ENCODE measurements at places on chromosomes 6 and 20.

GRCh38 chr6:7512320-7512719, 29.2 kb upstream of the DSP start:
- DNase-seq, result no peak

- DNase-seq, result no peak
Observed at GRCh38 chr6:25596928-25597818, 54.8 kb upstream of the SCGN start.

DNA sequence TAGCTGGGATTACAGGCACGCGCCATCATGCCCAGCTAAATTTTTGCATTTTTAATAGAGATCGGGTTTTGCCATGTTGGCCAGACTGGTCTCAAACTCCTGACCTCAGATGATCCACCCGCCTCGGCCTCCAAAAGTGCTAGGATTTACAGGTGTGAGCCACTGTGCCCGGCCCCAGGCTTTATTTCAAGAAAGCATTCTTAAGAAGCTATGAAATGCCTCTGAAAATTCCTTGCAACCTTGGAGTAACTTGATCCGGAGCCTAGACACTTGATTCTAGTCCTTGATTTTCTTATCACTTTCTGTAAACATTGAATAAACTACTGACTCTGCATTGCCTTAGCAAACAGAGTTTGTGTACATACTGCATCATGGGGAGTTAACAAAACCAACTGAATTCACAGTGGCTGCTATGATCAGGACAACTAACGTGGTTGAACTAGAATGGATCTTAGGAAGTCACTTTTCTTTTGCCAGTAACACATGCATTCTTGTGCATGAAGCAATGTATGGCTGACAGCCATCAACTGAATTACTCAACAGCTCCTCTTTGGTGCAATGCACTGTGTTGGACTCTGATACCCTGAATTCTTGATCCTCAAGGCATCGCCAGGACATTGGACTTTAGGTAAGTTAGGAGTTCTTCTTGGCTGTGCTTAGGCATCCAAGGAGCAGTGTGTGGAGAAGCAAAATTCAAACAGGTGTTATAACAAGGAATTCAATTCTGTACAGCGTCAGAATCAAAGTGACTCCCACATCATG, 102.8 kb upstream of the TMEM170B start:
- no peak for DNase-seq

DNA sequence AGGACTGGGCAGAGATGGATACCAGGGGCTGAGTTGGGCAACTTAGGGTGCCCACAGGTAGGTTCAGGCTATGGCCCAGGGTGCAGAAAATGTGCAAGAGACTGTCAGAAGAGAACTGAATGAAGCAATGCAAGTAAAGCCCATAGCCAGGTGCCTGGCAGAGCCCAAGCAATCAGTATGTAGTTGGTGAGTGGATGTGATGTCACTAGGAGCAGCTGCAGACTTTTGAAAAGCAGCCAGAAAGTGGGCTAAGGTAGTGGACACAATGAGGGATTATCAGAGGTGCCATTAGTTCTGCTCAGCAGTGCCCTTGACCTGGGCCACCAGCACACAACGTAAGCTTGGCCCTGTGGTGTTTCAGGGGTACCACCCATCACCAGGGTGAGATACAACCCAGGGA, 135.3 kb downstream of the SOBP start:
- DNase-seq, result no peak

DNA sequence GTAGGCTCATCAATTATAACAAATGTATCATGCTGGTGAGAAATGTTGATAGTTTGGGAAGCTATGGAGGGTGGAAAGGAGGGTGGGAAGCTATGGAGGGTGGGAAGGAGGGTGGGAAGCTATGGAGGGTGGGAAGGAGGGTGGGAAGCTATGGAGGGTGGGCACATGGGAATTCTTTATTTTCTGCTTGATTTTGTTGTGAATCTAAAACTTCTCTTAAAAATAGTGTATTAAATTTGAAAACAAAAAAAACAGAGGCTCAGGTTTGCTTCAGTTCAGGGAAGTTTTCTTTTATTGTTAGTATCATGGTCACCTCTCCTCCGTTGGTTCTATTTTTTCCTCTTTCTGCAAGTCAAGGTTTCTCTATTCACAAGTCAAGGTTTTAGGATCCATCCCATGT, 106.4 kb downstream of the SOD2 start:
- no peak for DNase-seq

GRCh38 chr6:125987026-125987617, 782 bp downstream of the TRMT11 start:
- no peak for DNase-seq

GRCh38 chr20:62941792-62942191, 3.8 kb downstream of the GID8 start:
- no peak for DNase-seq
